Activated CD4-positive, alpha-beta memory T cell treated with anti-CD3 and anti-CD28 coated beads for 36 hours (primary cell): ENCODE measurements at places on chromosomes 3 and 15. TPM values are rescaled to one million over a fixed set of nuclear protein-coding genes. Genes with fewer than 3 reads are reported as not detected.

- DNase-seq: peak; percentile 56
These were observed 214.2 kb upstream of the PROK2 start for GRCh38 chr3:71998995-71999673.

DNA sequence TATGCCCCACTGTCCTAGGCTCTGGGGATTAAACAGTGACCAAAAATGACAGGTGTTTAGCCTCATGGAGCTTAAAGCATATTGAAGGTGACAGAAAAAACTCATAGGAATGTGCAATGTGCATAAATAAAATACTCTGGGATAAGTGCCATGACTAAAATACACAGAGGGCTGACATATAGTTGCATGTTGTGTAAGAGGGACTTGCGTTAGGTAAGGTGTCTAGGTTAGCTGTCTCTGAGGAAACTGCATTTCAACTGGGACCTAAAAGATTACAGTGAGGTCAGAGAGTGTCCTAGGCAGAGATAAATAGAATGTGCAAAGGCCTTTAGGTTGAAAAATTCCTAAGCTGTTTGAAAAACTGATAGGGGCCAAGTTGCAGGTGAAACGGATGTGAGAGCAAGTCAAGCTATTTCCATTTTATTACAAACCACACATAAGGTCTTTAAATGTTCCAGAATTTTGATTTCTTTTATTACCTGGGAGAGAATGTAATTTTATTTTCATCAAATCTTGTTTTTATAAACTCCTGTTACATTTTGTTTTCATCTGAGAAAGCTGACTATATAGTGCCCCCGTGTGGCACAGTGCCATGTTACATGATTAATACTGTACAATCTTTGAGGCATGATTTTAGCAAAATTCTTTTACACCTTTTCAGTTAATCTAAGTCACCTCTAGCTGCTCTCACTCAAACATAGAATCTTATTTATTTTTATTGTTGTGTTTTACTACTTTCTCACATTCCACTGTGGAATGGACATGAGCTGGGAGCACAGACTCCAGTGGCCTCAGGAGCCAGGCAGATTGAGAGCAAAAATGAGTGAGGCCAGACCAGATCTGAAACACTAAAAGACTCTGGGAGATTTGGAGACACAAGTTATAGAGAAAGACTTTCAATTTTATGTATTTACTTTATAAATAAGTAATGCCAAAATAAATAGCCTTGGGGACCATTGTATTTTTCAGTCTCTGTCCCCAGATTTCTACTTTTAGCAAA lies 259.6 kb upstream of the ZNF717 start:
- peak; percentile 15 for DNase-seq

GRCh38 chr3:37031096-37031682 lies 37.9 kb downstream of the MLH1 start:
- DNase-seq: no peak

DNA sequence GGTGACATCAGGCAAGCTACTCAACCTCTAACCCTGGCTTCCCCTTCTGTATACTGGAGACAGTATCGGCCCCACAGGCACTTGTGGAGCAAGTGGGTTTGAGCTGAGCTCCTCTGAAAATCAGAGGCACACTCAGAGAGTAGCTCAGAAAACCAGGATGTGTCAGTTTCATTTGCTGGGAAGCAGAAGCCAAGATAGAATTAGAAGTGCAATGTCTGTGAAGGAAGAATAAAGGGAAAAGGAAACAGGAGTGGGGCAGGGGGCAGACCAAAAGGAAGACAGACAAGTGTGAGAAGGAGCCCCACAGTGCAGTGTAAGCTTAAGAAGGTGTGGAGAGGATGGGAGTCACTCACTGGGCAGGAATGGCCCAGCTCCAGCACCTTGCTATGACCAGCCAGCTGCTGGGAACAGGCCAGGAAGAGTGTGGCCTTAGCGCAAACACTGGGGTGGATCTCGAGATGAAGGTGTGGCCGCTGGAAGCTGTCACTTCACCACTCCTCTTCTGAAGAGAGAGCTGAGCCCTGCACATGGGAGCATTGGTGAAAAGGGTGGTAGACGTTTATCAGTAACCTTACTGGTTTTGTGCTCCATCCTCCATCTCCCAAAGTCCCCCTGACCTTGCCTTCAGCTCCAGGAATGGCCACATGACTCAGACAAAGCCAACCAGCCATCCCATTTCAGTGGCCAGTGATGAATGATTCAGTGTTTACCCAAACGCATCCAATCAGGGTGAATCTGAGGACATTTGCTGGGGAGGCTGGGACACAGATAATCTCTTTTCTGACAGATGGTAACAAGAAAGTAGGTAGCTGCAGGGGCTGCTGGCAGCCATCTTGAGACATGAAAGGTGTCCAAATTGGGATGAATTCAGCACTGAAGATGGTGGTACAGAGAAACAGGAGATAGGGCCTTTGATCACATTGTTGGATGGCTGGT lies 108.4 kb downstream of the SHQ1 start:
- DNase-seq: no peak

- DNase-seq: peak; percentile 16
These were observed 394.5 kb upstream of the RARB start for GRCh38 chr3:25033407-25034029.

DNA sequence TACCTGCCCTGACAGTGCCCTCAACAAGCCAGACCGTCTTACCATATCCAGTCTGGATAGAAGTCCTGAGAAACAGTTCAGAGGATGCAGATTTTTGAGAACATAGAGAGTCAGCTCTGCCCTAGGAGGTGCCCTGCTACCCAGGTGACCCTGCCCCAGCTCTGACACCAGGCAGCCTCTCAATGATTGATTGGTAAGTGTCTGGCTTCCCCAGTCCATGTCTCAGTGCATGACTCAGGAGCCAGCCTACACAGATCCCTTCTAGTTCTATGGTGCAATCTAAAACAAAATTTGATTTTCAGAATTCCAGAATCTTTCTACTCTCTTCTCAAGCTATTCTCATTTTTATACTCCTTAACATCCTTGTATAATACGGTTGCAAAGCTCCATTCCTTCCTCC lies 292.1 kb downstream of the VPS13C start:
- no peak for DNase-seq

GRCh38 chr15:41502795-41503668 lies 9.4 kb downstream of the ITPKA start:
- DNase-seq: no peak

DNA sequence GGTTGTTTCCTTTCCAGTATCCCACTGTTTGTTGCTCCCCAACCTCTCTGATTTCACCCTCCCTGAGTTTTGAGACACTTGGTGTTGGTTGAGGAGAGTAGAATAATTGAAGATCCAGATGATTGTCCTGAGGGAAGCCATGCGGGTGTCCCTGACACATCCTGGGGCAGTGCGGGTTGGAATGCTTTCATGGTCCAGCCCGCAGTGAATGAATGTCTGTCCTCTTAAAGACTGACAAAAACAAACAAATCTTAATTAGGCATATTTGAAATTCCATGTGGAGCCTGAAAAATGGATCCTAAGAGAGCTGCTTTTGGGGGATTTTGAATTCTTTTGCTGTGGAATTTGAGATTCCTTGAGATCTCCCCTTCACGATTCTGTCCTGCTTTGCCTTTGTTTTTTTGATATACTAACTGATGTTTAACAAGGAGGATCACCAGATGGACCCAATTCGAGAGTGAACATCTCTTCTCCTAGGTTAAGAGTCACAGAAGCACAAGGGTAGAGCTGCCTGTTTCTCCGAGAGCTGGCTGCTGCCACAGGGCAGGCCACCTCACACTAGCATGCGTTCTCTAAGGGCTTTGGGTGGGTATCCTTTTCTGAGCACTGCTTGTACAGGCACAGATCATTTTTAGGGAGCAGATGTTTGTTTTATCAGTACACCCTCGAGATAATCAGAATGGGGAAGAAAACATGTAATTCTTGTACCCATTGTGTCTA lies 47.4 kb downstream of the GPR171 start:
- DNase-seq: no peak

GRCh38 chr3:17481116-17481515 lies 261.3 kb downstream of the TBC1D5 start:
- no peak for DNase-seq

DNA sequence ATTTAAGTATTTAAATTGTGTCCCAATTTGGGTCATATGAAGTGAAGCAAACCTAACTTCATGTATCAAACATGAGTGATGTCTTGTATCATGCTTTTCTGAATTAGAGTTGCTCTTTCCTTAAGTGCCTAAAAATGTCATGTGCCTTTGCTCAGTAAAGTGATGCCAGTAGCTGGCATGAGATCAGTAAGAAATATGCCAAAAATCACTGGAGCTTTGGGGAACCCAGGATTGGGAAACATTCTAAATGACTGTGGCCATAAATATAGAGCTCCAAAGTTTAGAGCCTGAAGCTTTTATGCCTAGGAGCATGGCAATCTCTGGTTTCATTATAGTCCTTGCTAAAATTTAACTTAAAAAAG lies 33.8 kb downstream of the RBMS3 start:
- DNase-seq: no peak

DNA sequence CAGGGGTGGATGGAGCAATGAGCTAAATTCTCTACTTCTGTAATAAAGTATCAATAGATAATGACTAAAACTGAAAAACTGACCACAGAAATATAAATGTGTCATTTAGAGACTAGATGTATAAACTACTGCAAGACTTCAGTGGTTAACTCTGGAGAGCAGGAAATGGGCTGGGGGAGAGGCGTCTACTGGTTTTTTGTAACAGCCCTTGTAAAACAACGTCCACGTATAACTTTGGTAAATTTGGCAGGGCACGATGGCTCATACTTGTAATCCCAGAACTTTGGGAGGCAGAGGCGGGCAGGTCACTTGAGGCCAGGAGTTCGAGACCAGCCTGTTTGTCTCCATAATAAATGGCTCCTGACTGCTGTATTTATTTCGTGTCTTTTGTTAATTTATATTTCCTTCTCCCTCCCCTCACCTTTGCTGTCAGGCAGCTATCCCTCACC lies 12.5 kb downstream of the RAB27A start:
- DNase-seq: peak; percentile 81

DNA sequence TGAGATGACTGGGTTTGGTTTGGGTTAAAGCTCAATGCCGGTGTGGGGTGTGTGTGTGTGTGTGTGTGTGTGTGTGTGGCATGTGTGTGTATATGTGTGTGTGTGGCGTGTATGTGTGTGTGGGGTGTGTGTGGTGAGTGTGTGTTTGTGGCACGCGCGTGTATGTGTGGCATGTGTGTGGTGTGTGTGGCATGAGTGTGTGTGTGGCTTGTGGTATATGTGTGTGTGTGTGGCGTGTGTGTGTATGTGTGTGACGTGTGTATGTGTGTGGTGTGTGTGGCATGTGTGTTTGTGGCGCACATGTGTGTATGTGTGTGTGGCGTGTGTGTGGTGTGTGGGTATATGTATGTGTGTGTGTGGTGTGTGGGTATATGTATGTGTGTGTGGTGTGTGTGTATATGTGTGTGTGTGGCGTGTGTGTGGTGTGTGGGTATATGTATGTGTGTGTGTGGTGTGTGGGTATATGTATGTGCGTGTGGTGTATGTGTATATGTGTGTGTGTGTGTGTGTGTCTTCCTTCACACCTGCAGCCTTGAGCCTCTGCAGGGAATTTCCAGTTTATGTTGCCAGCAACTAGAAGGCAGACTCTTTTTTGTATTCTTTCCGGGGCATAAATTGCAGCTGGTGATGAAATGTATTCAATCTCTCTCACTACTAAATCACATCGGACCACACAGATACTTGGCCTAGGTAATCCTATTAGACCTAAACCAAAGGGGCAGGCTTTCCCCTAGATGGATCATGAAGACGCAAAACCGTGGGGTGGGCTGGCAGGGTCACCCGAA lies 34.8 kb downstream of the CHRD start:
- no peak for DNase-seq

- DNase-seq: no peak
These were observed 212.4 kb downstream of the TBC1D2B start for GRCh38 chr15:77865106-77865610.

GRCh38 chr15:95653361-95653805 lies 677.1 kb upstream of the NR2F2 start:
- no peak for DNase-seq

GRCh38 chr3:188533612-188534357 lies 379.8 kb downstream of the LPP start:
- no peak for DNase-seq

DNA sequence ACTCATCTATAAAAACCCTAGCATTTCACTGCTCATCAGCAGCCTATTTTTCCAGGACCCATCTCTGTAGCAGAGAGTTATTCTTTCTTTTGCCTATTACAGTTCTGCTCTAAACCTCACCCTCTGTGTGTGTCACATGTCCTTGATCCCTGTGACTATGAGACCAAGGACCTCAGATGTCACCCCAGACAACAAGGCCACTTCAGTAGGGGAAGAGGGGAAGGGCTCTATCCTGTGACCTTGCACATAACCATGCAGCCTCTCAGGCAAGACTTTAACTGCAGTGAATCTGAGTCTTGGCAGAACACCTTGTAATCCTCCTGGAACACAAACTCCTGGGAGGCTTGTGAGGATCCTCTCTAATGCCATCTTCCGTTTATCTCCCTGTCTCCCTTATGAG lies 4.4 kb upstream of the ZNF589 start:
- no peak for DNase-seq

DNA sequence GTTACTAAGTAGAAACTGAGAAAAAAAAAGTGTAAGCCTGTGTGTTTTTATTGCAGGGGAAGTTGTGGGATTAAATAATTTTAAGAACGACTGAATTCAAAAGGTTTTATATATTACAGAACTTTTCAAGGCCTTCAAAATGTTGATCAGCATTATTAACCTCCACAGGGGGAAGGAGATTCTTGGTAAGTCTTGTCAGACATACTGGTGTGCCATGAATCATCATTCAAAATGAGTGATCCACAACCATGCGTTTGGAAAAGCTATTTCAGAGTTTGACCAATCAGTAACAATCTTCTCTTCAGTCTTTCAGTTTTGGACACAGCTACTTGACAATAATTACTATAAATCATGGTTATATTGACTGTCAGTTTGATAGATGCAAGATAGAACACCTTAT lies 70.2 kb downstream of the ADAMTS9 start:
- no peak for DNase-seq

- no peak for DNase-seq
These were observed 3.6 kb downstream of the CLEC3B start for GRCh38 chr3:45029661-45030060.

- peak; percentile 1 for DNase-seq
These were observed 32.6 kb upstream of the SLC41A3 start for GRCh38 chr3:126116526-126116925.

GRCh38 chr3:3082234-3082924 lies 27.8 kb downstream of the IL5RA start:
- no peak for DNase-seq

DNA sequence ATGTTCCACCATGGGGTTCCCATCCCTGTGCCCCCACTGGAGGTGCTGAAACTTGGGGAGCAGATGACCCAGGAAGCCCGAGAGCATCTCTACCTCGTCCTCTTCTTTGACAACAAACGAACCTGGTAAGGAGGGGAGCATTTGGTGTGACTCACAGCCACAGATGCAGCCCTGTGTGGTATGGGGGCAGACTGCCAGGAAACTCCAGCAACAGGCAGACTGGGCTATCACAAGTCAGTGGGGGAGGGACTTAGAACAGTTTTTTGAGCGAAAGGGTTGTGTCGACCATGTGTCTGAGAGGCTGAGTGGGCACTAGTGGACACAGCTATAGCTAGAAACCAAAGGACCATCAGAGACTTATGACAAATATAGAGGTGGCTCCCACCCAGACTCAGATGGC lies 3.4 kb upstream of the OGG1 start:
- DNase-seq: peak; percentile 57

GRCh38 chr3:197302696-197303341 lies 4.4 kb upstream of the DLG1 start:
- no peak for DNase-seq

Gene MAP4
- total RNA-seq: 116 TPM

Gene EPHA3
- total RNA-seq: not detected

Gene CYP1A1
- total RNA-seq: 0.64 TPM

Gene KCNMB3
- 0.29 TPM for total RNA-seq

Gene B3GALNT1
- total RNA-seq: 0.56 TPM
